ENCODE measurements at places on chromosomes 12 and 14.

- DNase-seq, result no peak
These were observed 3.7 kb upstream of the ART4 start for GRCh38 chr12:14846876-14847580.

DNA sequence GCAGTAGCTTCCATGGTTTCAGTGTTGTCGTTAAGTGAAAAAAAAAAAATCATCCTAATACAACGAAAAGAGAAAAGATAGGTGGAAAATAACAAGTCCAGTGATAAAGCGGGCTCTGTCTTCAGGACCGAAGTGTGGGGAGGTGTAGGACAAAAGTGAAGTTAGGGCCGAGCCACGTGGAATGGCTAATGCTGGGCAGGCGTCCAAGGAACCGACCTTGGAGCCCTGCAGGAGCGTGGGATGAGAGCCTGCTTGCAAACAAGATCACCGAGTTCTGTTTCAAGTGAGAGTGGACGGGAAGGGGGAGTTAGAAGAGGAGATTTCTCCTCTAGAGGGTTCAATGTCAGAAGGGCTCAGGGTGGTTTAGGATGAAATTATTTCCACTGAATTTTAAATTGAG is 22.2 kb downstream of the A2ML1 start:
- DNase-seq, result no peak

- no peak for DNase-seq
These were observed 41.8 kb downstream of the CORO1C start for GRCh38 chr12:108689314-108690190.

DNA sequence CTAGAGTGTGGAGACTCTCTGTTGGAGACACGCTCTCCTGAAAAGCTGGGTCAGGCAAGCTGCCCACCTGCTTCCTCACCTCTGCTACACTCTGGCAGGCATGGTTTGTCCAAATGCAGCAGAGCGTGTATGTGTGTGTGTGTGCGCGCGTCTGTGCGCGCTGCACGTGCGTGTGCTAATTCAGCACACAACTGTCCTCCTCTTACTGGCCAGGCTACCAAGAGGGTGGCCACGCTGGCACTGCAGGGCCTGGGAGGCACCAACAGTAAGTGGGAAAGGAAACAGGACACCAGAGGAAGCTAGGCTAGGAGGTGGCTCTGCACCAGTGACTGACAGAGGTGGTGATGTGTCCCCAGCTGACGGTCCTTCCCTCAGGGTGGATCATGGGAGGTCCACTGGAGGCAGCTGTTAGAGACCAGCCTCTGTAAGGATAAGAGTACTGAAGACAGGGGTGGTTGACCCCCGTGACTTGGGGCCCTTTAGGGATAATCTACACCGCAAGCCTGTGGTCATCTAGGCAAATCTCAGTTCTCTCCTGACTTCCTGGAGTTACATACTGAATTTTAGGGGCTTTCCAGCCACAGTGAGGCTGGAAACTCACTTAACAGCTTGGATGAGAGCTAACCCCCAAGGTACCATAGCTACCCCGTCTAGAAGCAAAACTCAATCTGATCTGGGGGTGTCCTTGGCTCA is 15.6 kb upstream of the TFCP2 start:
- no peak for DNase-seq

DNA sequence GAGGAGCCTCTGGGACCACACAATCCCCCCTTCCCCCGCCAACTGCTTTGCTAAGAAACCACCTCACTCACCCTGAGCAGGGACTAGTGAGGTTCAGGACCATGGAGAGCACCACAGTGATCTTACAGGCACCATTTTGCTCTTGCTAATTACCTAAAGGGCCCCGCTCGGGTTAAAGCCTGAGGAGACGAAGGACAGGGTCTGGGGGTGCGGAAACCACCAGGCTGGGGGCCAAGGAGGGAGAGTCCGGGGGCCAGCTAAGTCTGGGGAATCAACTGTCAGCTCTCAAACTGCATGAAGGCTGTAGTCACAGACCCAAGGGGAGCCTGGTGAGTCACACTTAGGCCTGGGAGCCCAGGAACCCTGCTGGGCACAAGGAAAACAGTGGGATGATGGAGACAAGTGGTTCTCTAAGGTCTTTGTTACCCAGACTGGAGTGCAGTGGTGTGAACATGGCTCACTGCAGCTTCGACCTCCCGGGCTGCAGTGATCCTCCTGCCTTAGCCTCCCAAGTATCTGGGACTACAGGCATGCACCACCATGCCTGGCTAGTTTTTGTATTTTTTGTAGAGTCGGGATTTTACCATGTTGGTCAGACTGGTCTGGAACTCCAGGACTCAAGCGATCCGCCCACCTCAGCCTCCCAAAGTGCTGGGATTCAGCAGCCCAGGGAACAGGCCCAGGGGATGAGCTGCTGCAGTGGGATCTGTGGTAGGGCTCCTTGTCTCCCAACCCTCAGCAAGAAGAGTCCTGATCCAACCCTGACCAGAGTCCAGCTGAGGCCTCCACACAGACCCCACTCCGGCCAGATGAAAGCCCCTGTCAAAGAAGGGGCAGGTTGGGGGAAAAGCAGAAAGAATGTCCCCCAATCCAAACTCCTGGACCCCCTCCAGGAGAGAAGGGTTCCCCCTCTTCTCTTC is 98.8 kb downstream of the CALM1 start:
- no peak for DNase-seq

DNA sequence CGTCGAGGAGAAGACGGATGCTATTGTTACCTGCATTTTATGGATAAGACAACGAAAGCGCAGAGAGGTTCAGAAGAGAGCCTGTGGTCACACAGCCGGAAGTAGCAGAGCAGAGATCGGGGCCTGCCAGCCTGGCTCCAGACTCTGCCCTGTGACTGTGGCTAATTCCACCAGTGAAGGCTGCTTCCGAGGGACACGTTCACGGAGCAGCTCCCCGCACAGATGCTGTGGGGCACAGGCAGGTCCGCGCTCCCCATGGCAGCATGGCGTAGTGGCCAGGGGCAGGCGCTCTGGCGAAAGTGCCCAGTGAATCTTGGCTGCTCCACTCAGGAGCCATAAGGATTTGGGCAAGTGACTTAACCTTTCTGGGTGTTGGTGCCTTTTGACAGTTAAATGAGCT is 9.8 kb downstream of the RIMBP2 start:
- no peak for DNase-seq

DNA sequence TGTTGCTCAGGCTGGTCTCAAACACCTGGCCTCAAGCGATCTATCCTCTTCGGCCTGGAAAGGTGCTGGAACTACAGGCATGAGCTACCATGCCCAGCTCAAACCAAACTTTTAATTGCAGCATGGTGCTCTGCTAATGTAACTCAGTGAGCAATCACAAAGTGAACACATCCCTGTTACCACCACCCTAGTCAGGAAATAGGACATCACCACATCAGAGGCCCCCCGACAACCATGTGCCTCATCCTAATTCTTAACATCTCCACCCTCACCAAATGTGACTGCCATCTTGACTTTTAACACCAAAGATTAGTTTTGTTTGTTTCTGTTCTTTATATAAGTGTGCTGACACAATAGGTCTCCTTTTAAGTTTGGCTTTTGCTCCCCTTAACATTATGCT is 22.8 kb upstream of the SDR39U1 start:
- no peak for DNase-seq

DNA sequence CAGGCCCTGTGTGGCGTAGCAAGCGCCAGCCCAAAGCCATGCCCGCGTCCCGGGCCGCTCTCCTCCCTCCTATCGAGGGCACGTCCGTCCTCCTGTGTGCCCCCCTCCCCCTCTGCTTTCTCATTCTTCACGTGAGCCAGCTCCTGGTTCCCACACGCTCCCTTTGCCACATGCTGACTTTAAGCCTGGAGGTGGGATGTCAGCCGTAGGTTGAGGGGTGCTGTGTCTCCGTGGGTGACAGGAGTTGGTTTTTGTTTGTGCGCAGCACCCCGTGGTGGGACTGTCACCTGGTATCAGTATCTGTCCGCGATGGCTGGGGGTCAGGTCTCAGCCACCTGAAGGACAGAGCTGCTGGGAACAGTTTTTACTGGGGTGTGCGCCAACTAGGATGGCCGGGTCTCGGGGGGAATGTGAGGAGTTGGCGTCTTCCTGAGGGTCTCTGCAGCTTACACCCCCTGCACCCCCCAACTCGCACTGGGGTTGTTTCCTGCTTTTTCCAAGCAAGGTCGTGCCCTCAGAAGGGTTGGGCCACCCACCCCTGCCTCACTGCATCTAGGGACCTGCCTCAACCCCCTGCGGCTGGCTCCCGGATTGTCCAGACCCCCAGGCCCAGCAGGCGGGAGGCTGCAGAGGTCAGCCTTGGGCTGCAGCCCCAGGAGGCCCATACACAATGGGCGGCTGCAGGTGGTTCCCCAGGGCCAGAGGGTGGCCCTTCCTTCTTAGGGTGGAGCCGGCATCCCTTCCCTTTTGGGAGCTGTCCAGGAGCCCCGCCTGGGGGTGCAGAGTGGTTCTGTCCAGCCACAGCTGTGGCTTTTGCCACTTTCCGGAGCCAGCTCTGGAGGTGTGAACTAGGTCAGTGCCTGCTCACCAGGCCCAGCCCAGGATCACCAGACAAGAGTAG is 7.3 kb downstream of the ULK1 start:
- no peak for DNase-seq
